Endothelial cell (in vitro differentiated cells): ENCODE measurements at places on chromosomes 1 and 21. TPM values are rescaled to one million over a fixed set of nuclear protein-coding genes. Genes with fewer than 3 reads are reported as not detected.

Gene KLF17
- 0.23 TPM for total RNA-seq

DNA sequence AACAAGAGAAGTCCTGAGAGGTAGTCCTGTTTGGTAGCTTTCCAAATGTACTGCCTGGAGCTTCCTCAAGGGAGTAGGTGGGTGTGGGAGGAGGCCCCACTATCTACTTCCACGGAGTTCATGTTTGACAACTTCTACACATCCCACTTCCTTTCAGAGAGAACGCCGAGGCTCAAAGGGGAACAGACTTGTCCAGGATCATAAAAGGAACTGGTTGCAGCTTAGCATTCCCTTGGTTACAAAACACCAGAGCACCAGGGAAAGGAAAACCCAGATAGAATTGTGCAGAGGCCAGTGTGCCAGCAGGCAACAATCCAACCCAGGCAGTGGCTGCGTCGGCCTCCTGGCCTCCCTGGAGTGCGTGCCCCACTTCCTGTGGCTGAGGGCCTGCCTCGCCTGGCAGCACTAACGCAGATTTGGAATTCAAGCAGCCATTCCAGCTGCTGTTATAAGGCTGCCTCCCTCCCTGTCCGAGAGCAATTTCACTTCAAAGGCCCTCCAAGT, 4.2 kb upstream of the RAP1GAP start:
- no peak for DNase-seq

- DNase-seq, result no peak
Measured at GRCh38 chr1:23575226-23575810, 16.0 kb upstream of the ID3 start.

DNA sequence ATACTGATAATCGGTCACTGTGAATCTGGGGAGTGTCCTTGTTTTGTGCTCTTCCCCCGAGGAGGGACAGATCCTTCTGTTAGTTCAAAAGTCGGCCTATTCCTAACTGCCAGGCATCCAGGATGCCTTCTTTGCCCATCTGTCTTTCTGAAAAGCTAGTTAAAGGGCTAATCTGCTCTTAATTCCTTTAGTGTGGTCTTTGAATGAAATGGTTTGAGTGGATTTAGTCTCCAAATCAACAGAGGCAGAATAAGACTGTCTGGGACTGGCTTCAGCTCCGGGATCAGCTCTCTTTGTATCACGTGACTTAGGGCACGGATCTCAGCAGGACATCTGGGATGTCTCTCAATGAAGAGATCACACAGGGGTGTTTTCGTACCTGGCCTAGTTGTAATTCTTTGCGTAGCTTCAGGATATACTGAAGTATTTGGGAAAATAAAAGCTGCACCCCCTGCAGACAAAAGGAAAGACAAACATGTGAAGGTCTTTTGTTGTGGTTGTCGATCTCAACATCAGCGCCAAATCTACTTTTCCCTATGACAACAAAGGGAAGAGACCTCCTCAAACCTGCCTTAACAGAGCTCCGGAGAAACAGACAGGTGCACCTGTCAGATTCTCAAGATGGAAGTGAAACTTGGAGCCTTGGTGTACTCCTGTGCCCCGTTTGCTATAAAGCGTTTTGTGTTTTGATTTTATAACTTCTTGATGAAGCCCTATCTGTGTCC, 97.9 kb downstream of the ERG start:
- DNase-seq, result no peak

Gene RHOU
- 10.2 TPM for total RNA-seq

GRCh38 chr21:26679284-26679683, 106.2 kb upstream of the CYYR1 start:
- no peak for DNase-seq

- DNase-seq, result no peak
Measured at GRCh38 chr1:211750599-211750998, 75.2 kb upstream of the NEK2 start.

Gene S100A10
- total RNA-seq, result 241 TPM

GRCh38 chr1:59657873-59658465, 156.8 kb upstream of the HOOK1 start:
- no peak for DNase-seq

DNA sequence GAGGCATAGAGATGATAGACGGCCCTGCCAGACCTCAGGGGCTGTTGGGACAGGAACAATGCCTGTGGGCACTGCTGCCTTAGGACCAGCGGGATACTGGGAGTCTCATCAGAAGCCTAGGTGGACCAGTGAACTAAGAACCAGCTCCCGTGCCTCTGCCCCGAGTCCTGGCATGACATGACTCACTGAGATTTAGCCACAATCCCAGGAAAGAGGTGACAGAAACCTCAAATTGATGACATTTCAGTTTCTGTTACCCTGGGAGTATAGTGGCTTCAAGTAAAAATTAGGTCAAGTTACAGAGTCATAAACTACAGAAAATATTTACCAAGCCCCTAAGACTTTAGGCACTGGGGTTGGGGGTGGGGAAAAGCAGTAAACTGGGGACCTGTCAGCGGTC, 74.6 kb upstream of the GADD45A start:
- no peak for DNase-seq

GRCh38 chr1:13809461-13810159, 109.6 kb downstream of the PRDM2 start:
- no peak for DNase-seq

Gene DNAJC16
- 19.9 TPM for total RNA-seq

GRCh38 chr1:111756124-111756513, 418 bp downstream of the DDX20 start:
- no peak for DNase-seq

DNA sequence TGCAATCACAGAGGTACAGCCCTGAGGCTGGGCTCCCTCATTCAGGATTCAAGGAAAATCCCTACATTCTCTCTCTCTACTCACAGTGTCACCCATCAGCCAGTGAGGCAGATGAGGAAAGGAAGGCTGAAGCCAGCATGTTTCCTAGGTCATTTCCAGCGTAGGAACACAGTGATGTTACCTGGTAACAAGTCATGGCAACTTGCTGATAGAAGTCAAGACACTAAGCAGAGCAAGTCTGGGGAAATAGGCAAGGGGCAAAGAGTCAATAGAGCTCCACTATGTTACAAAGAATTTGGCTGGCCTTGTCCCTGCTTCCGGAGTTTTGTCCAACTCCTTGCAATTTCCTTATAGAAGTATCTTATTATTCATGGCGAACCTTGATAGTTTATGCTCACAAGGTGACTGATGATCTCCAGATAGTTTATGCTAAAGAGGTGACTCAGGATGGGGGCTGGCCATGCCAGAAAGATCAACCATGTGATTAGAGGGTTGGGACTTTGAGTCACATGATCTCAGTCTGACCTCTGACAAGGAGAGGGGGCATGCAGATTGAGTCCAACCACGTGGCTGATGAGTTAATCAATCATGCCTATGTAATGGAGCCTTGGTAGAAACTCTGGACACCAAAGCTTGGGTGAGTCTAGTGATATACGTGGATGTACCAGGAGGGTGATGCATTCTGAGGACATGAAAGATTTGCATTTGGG, 51.1 kb downstream of the SUSD4 start:
- DNase-seq, result no peak

DNA sequence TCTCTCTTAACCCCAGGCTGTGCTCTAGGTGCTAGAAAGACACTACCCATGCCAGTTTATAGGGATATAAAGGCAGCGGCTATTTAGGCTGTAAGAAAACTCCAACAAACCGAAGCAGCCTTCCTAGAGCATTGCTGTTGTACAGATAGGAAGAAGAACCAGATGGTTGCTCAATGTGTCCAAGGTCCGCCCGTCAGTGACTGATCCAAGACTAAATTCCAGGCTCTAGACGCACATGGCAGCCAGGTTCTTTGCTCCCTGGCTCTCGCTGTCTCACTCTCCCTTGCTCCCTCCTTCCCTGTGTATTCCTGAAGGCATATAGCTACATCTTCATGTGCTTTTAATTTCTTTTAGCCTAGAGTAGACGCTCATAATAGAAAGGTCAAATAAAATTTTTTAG, 303.4 kb downstream of the KIF26B start:
- no peak for DNase-seq

DNA sequence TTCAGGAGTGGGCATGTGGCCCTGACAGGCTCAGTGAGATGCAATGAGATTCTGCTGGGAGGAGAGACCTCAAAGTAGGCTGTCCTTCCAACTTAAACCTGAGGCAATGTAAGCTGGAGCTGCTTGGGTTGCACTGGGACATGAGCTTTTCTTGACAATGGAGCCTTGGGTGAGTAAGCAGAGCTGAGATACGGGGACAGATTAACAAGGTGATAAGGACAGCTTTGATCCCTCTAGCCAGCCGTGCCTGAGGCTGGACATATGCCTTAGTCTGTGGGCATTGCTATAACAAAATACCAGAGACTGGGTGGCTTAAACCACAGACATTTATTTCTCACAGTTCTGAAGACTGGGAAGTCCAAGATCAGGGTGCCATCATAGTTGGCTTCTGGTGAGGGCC, 18.3 kb upstream of the NGF start:
- DNase-seq, result no peak

GRCh38 chr1:153659175-153659534, 652 bp downstream of the SNAPIN start:
- DNase-seq, result no peak

- DNase-seq, result no peak
Measured at GRCh38 chr1:198272492-198272891, 115.7 kb downstream of the NEK7 start.

DNA sequence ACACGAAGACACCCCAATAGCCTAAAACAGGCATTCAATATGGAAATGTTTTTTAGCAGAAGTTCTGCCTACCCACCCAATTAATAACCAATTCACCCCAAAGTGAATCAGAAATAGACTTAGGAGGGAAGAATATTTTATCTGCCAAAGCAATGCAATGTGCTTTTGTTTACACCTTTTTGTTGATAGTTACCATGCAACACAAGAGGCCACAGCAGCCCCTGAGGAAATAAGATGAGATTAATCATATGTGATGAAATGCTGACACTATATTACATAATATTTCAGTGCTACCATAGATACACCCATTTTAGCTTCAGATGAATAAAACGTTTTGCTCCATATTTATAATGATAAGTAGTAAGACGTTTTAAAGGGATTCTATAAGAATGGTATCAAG, 60.9 kb upstream of the RGS2 start:
- DNase-seq, result no peak

Gene MFSD2A
- 1.6 TPM for total RNA-seq

Gene TTC39A
- 0.95 TPM for total RNA-seq

DNA sequence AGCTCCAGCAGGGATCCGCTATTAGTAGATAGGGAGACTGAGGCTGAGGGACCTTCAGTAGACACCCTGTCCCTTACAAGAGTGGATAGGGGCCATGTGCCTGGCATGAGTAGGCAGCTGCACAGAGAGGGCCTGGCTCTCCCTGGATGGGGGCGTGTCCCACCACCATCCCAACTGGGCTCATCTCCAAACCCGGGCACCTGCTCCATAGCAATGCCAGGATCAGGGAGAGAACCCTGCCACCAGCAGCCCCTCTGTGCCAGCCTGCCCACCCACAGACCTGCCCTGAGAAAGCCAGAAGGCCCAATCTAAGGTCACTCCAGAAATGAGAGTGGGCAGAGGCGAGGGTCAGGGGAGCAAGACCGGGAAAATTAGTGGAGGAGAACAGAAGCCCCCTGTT, 121.3 kb downstream of the GRIK3 start:
- DNase-seq, result no peak

Gene CFHR4
- 0.87 TPM for total RNA-seq

GRCh38 chr1:10225573-10225972, 15.2 kb downstream of the KIF1B start:
- no peak for DNase-seq

Gene WNT9A
- total RNA-seq, result 1.0 TPM

DNA sequence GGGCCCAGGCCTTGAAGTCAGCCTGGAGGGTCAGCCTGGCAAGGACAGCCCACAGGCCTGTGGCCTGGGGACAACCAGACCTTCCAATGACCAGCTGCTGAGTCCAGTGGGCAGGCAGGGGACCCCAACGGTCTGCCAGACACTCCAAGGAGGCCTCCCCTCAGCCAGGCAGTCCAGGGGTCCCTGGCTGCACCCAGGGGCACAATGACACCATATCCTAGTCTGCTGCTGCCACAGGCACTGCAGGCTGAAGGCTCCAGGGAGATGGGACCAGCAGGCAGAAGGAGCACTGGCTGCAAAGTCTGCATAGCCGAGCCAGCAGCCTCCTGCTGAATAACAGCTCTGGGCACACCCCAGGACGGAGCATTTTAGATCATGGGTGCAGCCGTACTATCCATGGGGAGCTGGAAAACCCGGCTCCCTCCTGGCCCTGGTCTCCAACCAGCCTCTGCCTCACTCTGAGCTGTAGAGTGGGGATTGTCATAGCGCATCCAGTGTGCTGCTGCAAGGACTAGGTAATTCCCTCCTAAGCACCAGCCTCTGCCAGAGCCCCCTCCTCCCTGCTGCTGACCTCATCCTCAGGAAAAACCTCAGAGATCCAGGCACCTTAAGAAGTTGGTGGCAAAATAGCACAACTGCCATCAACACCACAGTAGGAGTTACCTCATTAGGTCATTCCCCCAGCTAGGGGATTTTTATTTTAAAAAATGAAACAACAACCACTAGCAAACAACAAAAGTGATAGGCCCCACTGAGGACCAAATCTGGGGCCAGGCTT, 4.8 kb upstream of the LAPTM5 start:
- DNase-seq, result no peak

Gene RNU1-1
- total RNA-seq, result 3,428 TPM

Gene NR1I3
- not detected for total RNA-seq

Gene VHLL
- total RNA-seq, result not detected

- peak; percentile 65 for DNase-seq
Measured at GRCh38 chr1:107750364-107750959, 214.5 kb downstream of the VAV3 start.

Gene RGS7
- total RNA-seq, result 1.4 TPM

Gene DAB1
- 19.1 TPM for total RNA-seq

DNA sequence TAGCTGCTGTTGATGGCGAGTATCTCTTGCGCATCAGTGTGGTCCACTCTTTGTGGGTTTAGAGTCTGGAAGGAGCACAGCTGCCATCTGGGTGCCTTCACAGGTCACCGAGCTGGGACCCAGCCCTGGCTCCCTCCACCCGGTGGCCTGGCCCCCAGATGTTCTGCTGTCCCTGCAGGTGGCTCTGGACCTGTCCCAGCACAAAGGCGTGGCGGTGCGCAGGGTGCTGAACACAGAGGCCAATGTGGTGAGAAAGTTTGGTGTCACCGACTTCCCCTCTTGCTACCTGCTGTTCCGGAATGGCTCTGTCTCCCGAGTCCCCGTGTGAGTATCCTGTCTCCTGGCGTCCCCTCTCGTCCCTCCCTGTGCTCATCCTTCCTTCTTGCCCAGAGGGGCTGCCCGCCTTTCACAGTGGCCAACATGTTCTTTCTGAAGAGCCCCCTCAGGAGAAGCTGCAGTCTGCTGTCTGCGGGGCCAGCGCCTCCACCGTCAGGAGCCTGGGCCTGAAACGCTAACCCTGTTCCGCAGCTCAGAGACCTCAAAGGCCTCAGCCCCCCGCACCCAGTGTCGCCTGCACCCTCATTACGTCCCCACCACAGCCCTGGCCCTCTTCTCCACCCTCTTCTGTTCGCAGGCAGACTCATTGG, 27.4 kb downstream of the QSOX1 start:
- DNase-seq, result no peak
